H7 (cell line): ENCODE measurements at places on chromosomes 16 and 17. TPM values are rescaled to one million over a fixed set of nuclear protein-coding genes. Genes with fewer than 3 reads are reported as not detected.

- no peak for DNase-seq
These were observed 106.8 kb upstream of the NOG start for GRCh38 chr17:56486732-56487131.

Gene ASPA
- total RNA-seq, result not detected in 2 replicates

GRCh38 chr16:68660359-68660795 lies 15.3 kb downstream of the CDH3 start:
- no peak for DNase-seq

- peak; percentile 86 for DNase-seq
These were observed 142.8 kb downstream of the GRIN2A start for GRCh38 chr16:10039220-10040096.

GRCh38 chr16:67199011-67199807 lies at the start of gene ELMO3:
Gene ELMO3 (plus strand): TSS chr16:67199131. CDS start chr16:67199327, 196 bp downstream.
- peak; percentile 98 for DNase-seq

DNA sequence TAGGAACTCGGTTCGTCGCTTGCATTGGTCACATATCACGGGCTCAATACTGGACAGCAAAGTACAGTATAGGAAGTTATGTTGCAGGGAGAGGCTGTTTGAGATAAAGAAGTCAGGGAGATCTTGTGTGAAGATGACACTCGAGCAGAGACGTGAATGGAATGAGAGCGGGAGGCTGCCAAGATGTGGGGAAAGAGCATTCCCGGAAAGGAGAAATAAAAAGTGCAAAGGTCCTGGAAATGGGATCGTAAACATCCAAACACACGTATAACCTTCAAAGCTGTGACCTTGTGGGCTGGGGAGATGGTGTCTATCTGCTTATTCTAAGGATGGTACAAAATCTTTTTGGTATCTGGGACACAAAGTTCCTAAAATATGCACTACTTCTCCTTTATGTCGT lies 43.0 kb upstream of the MYOCD start:
- DNase-seq, result no peak

DNA sequence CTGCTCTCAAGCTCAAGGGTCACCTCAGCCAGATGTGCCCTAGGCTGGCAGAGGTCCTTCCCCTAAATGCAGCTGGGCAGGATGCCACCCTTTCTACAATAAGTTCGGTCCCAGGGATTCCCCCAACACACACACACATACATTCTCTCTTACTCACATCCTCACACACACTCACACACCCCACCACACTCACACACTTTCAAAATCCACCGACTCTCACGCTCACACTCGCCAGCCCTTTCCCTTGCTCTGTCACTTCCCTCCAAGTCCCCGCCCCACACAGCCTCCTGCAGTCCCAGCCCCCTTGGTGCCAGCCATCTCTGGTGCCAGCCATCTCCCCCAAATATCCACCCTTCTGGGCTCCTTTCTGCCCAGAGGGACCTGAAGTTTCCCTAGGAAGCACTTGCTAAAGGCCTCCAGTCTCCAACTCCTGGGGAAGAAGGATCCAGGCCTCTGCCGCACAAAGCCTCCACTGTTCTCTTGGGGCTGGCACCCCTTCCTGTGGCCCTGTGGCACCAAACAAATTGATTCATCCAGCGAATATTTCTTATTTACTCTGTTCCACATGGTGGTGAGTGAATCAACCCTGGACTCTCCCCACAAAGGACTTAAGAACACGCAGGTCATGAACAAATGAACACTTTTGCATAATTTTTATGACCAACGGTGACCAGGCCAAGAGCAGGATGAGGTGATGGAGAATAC lies 3.8 kb upstream of the USP36 start:
- DNase-seq, result no peak

GRCh38 chr16:88790312-88791211 lies 5.5 kb upstream of the PIEZO1 start:
- peak; percentile 76 for DNase-seq

DNA sequence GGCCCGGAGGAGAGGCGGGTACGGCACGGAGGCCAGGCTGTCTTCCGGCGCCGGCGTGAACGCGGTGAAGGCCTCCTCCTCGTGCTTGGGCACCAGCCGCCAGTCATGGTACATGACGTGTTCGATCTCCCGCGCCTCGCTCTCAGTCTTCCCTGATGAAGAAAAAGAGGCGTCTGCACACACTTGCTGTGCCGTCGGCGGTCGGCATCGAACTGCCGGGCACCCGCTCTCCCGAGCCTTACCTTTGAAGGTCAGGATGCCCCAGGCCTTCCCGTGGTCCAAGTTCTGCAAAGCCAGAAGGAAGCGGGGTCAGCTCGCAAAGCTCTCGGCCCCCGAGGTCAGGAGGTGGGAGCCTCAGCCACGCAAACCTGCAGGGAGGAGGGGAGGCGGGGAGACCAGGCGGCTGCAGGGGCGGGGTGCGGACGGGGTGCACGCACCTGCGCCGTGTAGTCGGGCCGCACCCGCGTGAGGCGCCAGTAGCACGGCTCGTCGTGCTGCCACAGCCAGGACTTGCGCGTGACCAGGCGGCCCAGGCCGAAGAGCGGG lies at the start of gene EME2:
EME2 (plus strand) TSS at position 449 of the 546 bp plus-strand sequence. CDS start 418 bp downstream, outside the sequence.
- peak; percentile 81 for DNase-seq

Gene KIF18B
- total RNA-seq, result 17.9 and 20.4 TPM in 2 replicates

DNA sequence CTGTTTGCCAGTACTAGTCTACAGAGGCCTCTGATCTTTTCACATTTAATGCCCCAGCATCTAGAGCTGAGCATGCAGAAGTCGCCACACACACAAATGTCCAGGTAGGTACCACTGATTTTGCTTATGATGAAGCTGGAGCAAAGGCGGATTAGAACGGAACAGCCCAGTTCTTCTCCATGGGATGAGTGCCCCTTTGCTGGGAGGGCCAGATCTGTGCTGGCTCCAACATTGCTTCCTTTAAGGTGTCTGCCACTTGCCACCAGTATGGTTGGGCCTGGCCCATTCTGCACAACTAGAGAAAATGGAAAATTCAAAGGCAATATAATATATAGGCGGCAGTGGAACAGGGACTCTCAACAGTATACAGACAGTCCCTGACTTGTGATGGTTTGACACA lies 2.2 kb upstream of the MNT start:
- DNase-seq, result no peak

GRCh38 chr16:77711775-77712174 lies 10.5 kb upstream of the NUDT7 start:
- DNase-seq, result no peak

Gene C16orf92
- total RNA-seq, result not detected in 2 replicates

GRCh38 chr16:6861135-6861814 lies 471.4 kb upstream of the RBFOX1 start:
- peak; percentile 50 for DNase-seq

GRCh38 chr16:66953462-66954096 lies 7.5 kb upstream of the CES3 start:
- no peak for DNase-seq

GRCh38 chr17:56777859-56778258 lies 55.9 kb downstream of the C17orf67 start:
- no peak for DNase-seq

- DNase-seq, result no peak
These were observed 21.2 kb upstream of the MTSS2 start for GRCh38 chr16:70706948-70707465.

Gene DPEP3
- 0.03 and 0.48 TPM in 2 replicates for total RNA-seq

Gene HAPSTR1
- total RNA-seq, result 40.3 and 44.0 TPM in 2 replicates

GRCh38 chr17:75731716-75732498 lies 10.6 kb downstream of the ITGB4 start:
- DNase-seq, result peak; percentile 54

GRCh38 chr16:50837324-50837723 lies 95.4 kb downstream of the CYLD start:
- DNase-seq, result no peak

Gene TSR3
- 87.7 and 99.4 TPM in 2 replicates for total RNA-seq

GRCh38 chr17:78556812-78557211 lies 20.4 kb downstream of the DNAH17 start:
- no peak for DNase-seq

DNA sequence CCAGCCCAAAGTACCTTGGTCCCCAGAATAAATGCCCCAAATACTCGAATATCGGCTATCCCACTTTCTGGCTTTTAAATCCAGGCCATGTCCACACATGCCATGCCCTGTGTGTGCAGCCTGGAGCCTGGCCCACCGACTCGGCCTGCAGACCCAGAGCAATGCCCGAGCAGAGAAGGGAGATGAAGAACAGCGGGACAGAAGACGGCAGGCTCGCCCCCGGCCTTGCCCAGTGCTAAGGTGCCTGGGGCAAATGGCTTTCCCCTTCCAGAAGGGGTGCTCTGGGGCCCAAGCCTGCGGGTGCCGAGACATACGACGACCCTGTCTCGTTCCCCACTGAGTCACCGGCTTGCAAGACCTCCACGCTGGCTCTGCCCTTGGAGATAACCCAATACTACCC lies 8.0 kb downstream of the CLUH start:
- DNase-seq, result peak; percentile 49

GRCh38 chr16:69932691-69933392 lies 18.3 kb upstream of the CLEC18A start:
- DNase-seq, result no peak

Gene CCDC200
- total RNA-seq, result not detected in 2 replicates

GRCh38 chr17:50532452-50533024 lies at the start of gene EPN3:
Gene EPN3 (plus strand): TSS chr17:50532735. CDS start chr17:50536557, 3,822 bp downstream.
- DNase-seq, result peak; percentile 90

GRCh38 chr16:89564476-89565255 lies 4.2 kb downstream of the RPL13 start:
- no peak for DNase-seq

Gene CD300H
- not detected in 2 replicates for total RNA-seq

Gene HSDL1
- 44.5 and 53.5 TPM in 2 replicates for total RNA-seq

DNA sequence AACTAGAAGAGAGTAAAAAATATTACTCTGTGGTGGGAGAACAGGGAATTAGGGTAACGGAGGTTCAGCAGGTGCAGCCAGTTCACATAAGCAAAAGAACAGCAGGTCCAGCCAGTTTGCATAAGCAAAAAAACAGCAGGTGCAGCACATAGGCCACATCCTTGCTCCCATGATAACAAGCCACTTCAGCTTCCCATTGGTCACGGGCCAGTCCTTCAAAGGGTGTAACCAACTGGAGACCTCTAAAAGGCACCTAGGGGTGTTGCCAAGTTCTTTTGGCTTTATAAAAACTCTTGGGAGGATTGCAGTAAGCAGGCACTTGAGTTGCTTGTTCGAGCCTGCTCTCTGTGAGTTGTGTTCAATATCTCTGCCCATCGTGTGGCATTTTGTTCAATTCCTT lies 488.1 kb downstream of the XYLT1 start:
- DNase-seq, result no peak

Gene ZFP3
- 0.21 and 0.96 TPM in 2 replicates for total RNA-seq

GRCh38 chr16:75079346-75079926 lies 37.1 kb downstream of the LDHD start:
- DNase-seq, result no peak

- DNase-seq, result peak; percentile 48
These were observed 14.2 kb downstream of the GAS7 start for GRCh38 chr17:10183931-10184930.

DNA sequence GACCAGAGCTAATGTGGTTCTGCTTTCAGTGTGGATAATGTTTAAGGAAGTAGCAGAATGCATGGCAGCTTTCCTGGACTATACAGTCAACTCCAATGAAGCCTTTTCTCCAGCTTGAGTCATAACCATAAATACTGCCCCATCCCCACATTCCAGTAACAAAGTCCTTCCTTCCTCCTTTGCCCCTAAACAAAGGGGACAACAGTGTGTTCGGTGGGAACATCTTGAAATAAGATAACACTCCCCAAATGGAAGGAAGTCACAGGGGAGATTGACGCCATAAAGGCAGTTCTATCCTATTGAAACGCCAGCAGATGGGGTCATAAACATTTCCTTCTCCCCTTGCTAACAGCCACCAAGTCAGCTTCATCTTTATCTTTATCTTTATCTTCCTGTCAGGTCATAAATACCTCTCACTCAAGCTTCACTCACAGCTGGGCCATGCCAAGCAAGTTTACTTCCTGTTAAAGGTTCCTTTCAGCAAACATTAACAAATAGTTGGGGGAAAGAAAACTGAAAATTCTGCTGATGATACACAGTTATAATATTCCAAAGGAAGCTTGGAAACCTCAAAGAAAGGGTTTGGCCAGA lies 136.7 kb downstream of the SNX11 start:
- no peak for DNase-seq

Gene DOC2A
- 4.1 and 5.3 TPM in 2 replicates for total RNA-seq

- no peak for DNase-seq
These were observed 482.5 kb upstream of the CDH5 start for GRCh38 chr16:65884018-65884417.

DNA sequence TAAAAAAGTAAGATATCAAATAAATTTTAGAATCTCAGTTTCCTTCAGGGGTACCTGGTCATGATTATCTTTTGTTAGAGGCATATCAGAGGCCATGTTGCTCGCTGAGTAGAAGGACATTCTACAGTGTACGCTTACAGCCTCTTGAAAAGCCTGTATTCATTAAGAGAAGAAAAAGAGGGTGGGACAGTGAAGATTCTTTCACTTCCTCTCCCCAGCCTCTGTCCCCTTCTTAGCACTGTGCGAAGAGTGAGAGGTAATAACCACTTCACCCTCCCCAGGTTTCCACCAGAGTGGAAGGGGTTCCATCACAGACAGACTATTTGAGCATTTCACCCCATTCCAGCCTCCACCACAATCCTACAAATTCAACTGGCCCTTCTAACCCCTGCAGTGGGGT lies 4.8 kb upstream of the LPO start:
- no peak for DNase-seq

Gene CXCL16
- total RNA-seq, result 0.42 and 2.0 TPM in 2 replicates

GRCh38 chr16:2881783-2882649 lies 999 bp upstream of the FLYWCH2 start:
- peak; percentile 76 for DNase-seq

DNA sequence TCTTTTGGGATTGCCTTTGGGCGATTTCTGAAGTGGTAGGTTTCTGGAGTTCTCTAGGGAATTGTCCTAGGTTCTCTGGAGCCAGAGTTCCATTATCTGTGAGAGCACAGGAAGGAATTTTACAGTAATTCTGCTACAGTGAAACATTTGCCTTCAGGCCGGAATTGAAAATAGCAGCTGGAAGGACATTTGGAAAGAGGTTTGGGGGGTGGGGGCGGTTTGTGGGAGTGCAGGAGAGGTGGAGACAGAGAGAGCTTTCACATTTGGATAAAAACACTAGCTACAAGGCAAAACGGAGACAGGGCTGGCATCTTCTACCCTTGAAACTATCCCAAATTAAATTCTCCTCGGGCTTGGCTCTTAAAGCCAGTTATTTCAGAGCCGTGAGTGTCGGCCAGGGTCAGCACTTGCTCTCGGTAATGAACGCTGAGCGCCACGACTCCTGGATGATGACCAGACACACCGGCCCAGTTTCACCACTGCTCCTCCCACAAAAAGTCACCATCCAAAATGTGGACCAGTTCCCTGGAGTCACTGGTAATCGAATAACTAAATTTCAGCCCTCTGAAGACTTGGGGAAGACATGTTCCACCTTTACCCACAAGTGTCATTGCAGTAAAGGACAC lies 67.7 kb upstream of the TANC2 start:
- no peak for DNase-seq

GRCh38 chr17:42016941-42017865 lies at the start of gene DNAJC7:
Gene DNAJC7 (minus strand): TSS chr17:42017439. CDS start chr17:42017416, 23 bp downstream.
- DNase-seq, result peak; percentile 97

GRCh38 chr17:16931318-16932060 lies 40.4 kb downstream of the TNFRSF13B start:
- peak; percentile 51 for DNase-seq

Gene MYADML2
- total RNA-seq, result 0.24 and 0.30 TPM in 2 replicates
